Hepatocyte (in vitro differentiated cells): ENCODE measurements at places on chromosomes 3 and 15. TPM values are rescaled to one million over a fixed set of nuclear protein-coding genes. Genes with fewer than 3 reads are reported as not detected.

The TATDN2 gene
- total RNA-seq = 22.6 and 24.5 TPM in 2 replicates

GRCh38 chr15:69451951-69452691 is 497 bp upstream of the RPLP1 start:
- no peaks in the 10 kb centered on the region for H3K27me3 ChIP-seq
- no peaks in the 10 kb centered on the region for H3K36me3 ChIP-seq
- peak overlapping the region; percentile 86 for H3K27ac ChIP-seq
- peak; percentile 15 for DNase-seq

GRCh38 chr3:185778094-185778493 is 46.7 kb downstream of the IGF2BP2 start:
- H3K27me3 ChIP-seq = no peaks in the 10 kb centered on the region
- H3K36me3 ChIP-seq = no peaks in the 10 kb centered on the region
- H3K27ac ChIP-seq = no peak overlapping the region
- no peak for DNase-seq
- H3K4me1 ChIP-seq = peaks cover 36% of the 10 kb centered on the region
- no peak overlapping the region for H3K4me3 ChIP-seq

- no peaks in the 10 kb centered on the region for H3K4me1 ChIP-seq
- no peak overlapping the region for H3K4me3 ChIP-seq
- no peaks in the 10 kb centered on the region for H3K27me3 ChIP-seq
- no peaks in the 10 kb centered on the region for H3K36me3 ChIP-seq
- H3K27ac ChIP-seq = no peak overlapping the region
These were observed 219.7 kb upstream of the LRIG1 start for GRCh38 chr3:66720508-66720907.

DNA sequence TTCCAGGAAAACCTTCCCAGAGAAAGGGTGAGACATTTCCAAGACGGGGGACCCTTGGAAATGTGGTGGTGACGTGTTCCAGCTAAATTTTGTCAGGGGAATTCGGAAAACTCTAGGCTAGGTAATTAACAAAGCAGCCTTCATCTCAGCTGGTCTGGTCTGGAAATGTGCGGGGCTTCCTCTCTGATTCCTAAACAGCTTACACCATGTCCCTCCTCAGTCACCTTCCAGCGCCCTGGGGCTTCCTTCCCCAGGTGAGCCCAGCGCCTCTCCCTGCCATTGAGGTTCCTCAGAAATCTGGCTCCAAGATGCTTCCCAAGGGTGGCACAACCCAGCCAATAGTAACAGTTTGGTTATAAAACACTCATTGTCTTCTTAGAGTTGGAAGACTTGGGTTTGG is 571 bp downstream of the ACAD9 start:
- H3K27ac ChIP-seq = peak overlapping the region; percentile 91
- H3K4me1 ChIP-seq = peaks cover 18% of the 10 kb centered on the region
- H3K4me3 ChIP-seq = peak overlapping the region; percentile 76
- H3K36me3 ChIP-seq = no peaks in the 10 kb centered on the region
- DNase-seq = no peak
- no peaks in the 10 kb centered on the region for H3K27me3 ChIP-seq

GRCh38 chr3:139434764-139435307 is 41.5 kb downstream of the RBP2 start:
- DNase-seq = peak; percentile 56
- H3K36me3 ChIP-seq = no peaks in the 10 kb centered on the region
- H3K4me3 ChIP-seq = no peak overlapping the region
- no peaks in the 10 kb centered on the region for H3K27me3 ChIP-seq
- H3K27ac ChIP-seq = peak overlapping the region; percentile 66

The NANOGP8 gene
- total RNA-seq = not detected in 2 replicates

The CCDC54 gene
- not detected in 2 replicates for total RNA-seq

- H3K4me1 ChIP-seq = peaks cover 9% of the 10 kb centered on the region
- H3K27me3 ChIP-seq = no peaks in the 10 kb centered on the region
- peak; percentile 95 for DNase-seq
- peak within 1 kb of the TSS; percentile 100 for H3K4me3 ChIP-seq
These were observed at the start of gene TRPM7 for GRCh38 chr15:50686469-50687301. TRPM7 (minus strand) TSS chr15:50686797; CDS start chr15:50686533, 264 bp downstream.

The CPLX3 gene
- total RNA-seq = not detected in 2 replicates

GRCh38 chr15:44308415-44308814 is 19.9 kb downstream of the GOLM2 start:
- DNase-seq = no peak
- H3K27me3 ChIP-seq = no peaks in the 10 kb centered on the region
- H3K4me1 ChIP-seq = no peaks in the 10 kb centered on the region
- H3K27ac ChIP-seq = no peak overlapping the region

GRCh38 chr3:134354612-134355251 is 19.5 kb downstream of the AMOTL2 start:
- H3K4me3 ChIP-seq = no peak overlapping the region
- H3K27ac ChIP-seq = peak overlapping the region; percentile 18
- peaks cover 77% of the 10 kb centered on the region for H3K4me1 ChIP-seq
- no peak for DNase-seq
- H3K27me3 ChIP-seq = no peaks in the 10 kb centered on the region
- peaks cover 6% of the 10 kb centered on the region for H3K36me3 ChIP-seq

The TMCO5A gene
- not detected in 2 replicates for total RNA-seq

DNA sequence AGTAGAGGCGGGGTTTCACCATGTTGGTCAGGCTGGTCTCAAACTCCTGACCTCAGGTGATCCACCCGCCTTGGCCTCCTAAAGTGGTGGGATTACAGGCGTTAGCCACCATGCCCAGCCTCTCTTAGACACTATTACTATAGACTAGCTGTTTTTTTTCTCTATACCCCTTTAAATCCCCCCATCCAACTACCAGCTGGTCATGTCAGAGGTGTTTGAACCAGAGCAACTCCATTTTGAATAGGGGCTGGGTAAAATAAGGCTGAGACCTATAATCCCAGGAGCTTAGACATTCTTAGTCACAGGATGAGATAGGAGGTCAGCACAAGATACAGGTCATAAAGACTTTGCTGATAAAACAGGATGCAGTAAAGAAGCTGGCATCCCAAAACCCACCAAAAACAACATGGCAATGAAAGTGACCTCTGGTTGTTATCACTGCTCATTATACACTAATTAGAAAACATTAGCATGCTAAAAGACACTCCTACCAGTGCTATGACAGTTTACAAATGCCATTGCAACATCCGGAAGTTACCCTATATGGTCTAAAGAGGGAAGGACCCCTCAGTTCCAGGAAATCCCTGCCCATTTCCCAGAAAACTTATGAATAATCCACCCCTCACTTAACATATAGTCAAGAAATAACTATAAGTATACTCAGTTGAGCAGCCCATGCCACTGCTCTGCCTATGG is 57.8 kb upstream of the GPD1L start:
- H3K36me3 ChIP-seq = no peaks in the 10 kb centered on the region
- H3K27me3 ChIP-seq = no peaks in the 10 kb centered on the region
- no peak for DNase-seq
- peaks cover 15% of the 10 kb centered on the region for H3K4me1 ChIP-seq
- H3K27ac ChIP-seq = no peak overlapping the region

The C3orf85 gene
- total RNA-seq = 19.3 and 33.4 TPM in 2 replicates

- peak overlapping the region; percentile 93 for H3K27ac ChIP-seq
- H3K36me3 ChIP-seq = no peaks in the 10 kb centered on the region
- no peaks in the 10 kb centered on the region for H3K27me3 ChIP-seq
- H3K4me1 ChIP-seq = peaks cover 43% of the 10 kb centered on the region
These were observed 849 bp upstream of the PRKCD start for GRCh38 chr3:53160061-53160659.

- no peak overlapping the region for H3K27ac ChIP-seq
- no peak overlapping the region for H3K4me3 ChIP-seq
- no peak for DNase-seq
These were observed 63.5 kb upstream of the FSIP1 start for GRCh38 chr15:39846108-39846507.

The PLA2G4B gene
- total RNA-seq = 2.3 and 2.7 TPM in 2 replicates

The MRPL46 gene
- 29.0 and 33.3 TPM in 2 replicates for total RNA-seq

- H3K27me3 ChIP-seq = no peaks in the 10 kb centered on the region
- DNase-seq = no peak
- H3K4me1 ChIP-seq = peaks cover 12% of the 10 kb centered on the region
- no peak overlapping the region for H3K27ac ChIP-seq
These were observed 269.8 kb downstream of the FEZF2 start for GRCh38 chr3:62103531-62103930.

The PRSS50 gene
- 0.33 and 1.1 TPM in 2 replicates for total RNA-seq

DNA sequence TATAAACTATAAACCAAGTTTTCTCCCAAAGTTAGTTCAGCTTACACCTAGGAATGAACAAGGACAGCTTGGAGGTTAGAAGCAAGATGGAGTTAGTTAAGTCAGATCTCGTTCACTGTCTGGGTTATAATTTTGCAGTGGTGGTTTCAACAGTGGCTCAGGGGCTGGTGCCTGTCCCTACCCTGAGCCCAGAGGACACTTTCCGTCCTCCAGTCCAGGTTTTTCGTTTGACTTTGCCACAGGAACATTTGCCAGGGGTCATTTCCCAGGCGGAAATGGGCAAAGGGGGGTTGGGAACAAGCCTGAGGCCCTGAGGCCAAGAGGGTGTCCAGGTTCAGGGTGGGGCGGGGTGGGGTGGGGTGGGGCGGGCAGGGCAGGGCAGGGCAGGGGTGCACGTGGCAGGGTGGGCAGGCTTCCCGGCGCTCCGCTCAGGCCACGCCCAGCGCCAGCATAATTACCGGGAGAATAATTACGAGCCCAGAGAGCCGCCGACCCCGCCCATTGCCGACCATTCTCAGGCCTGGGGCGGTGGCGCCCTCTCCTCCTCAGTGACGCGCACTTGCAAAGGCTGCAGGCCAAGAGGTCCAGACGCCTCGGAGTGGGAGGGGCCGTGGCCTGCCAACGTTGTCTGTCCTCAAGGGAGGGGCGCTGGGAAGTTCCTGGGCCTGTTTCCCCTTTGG is 70.4 kb downstream of the KLF13 start:
- peak overlapping the region; percentile 69 for H3K27ac ChIP-seq
- H3K36me3 ChIP-seq = no peaks in the 10 kb centered on the region
- H3K27me3 ChIP-seq = peaks cover 6% of the 10 kb centered on the region
- H3K4me1 ChIP-seq = peaks cover 25% of the 10 kb centered on the region
- peak; percentile 91 for DNase-seq

GRCh38 chr3:65080432-65080831 is 392.6 kb upstream of the ADAMTS9 start:
- H3K4me1 ChIP-seq = no peaks in the 10 kb centered on the region
- H3K27ac ChIP-seq = no peak overlapping the region
- no peak overlapping the region for H3K4me3 ChIP-seq
- DNase-seq = peak; percentile 21
- H3K36me3 ChIP-seq = no peaks in the 10 kb centered on the region

The RTP3 gene
- total RNA-seq = 0.64 and 2.0 TPM in 2 replicates

- H3K4me3 ChIP-seq = no peak overlapping the region
- no peak overlapping the region for H3K27ac ChIP-seq
- peak; percentile 64 for DNase-seq
- H3K27me3 ChIP-seq = no peaks in the 10 kb centered on the region
- H3K4me1 ChIP-seq = no peaks in the 10 kb centered on the region
These were observed 31.8 kb upstream of the CRTC3 start for GRCh38 chr15:90497912-90498311.

The AMOTL2 gene
- 71.4 and 81.6 TPM in 2 replicates for total RNA-seq

The DZIP1L gene
- 7.5 and 15.7 TPM in 2 replicates for total RNA-seq

The IL20RB gene
- 0.48 and 0.50 TPM in 2 replicates for total RNA-seq

The TNFSF10 gene
- 21.3 and 21.9 TPM in 2 replicates for total RNA-seq

The NR2E3 gene
- 0.12 TPM in 1 of 2 replicates, not detected in the other for total RNA-seq

The OCA2 gene
- 22.6 and 25.1 TPM in 2 replicates for total RNA-seq

- no peaks in the 10 kb centered on the region for H3K36me3 ChIP-seq
- H3K27ac ChIP-seq = peak overlapping the region; percentile 72
- H3K4me3 ChIP-seq = no peak overlapping the region
- DNase-seq = peak; percentile 90
- H3K27me3 ChIP-seq = no peaks in the 10 kb centered on the region
These were observed 93.9 kb downstream of the PCCB start for GRCh38 chr3:136343873-136344555.

GRCh38 chr3:119973018-119973646 is 121.1 kb downstream of the GSK3B start:
- H3K27me3 ChIP-seq = no peaks in the 10 kb centered on the region
- H3K36me3 ChIP-seq = no peaks in the 10 kb centered on the region
- no peak overlapping the region for H3K4me3 ChIP-seq

The LRRC31 gene
- 6.1 and 6.5 TPM in 2 replicates for total RNA-seq

DNA sequence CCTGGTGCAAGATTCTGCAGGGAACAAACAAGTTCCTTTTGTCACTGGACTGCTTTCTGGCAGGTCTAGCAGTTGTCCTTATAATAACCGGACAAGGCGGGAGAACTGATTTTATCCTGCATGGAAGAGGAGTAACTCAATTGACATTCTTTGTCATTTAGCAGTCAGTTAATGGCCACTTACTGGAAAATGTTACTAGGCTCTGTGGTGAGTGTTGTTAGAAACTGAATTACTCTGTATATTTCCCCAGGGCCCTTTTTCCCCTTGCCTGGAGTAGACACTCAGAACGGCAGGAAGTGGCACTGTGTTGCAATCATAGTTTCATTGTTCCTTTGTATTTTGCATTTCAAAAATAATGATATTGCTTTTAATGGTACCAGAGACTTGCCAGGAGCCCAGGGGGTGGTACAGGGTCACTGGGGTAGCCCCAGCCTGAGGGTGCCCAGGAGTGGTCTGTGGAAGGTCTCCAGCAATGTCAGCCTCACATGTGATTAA is 318.6 kb upstream of the LRRFIP2 start:
- no peaks in the 10 kb centered on the region for H3K36me3 ChIP-seq
- peaks cover 11% of the 10 kb centered on the region for H3K4me1 ChIP-seq
- DNase-seq = no peak
- no peaks in the 10 kb centered on the region for H3K27me3 ChIP-seq
- H3K4me3 ChIP-seq = no peak overlapping the region

GRCh38 chr3:158642474-158643210 is 1.7 kb upstream of the GFM1 start:
- no peaks in the 10 kb centered on the region for H3K36me3 ChIP-seq
- no peak overlapping the region for H3K27ac ChIP-seq
- H3K4me3 ChIP-seq = no peak overlapping the region
- peaks cover 9% of the 10 kb centered on the region for H3K4me1 ChIP-seq
- no peak for DNase-seq

DNA sequence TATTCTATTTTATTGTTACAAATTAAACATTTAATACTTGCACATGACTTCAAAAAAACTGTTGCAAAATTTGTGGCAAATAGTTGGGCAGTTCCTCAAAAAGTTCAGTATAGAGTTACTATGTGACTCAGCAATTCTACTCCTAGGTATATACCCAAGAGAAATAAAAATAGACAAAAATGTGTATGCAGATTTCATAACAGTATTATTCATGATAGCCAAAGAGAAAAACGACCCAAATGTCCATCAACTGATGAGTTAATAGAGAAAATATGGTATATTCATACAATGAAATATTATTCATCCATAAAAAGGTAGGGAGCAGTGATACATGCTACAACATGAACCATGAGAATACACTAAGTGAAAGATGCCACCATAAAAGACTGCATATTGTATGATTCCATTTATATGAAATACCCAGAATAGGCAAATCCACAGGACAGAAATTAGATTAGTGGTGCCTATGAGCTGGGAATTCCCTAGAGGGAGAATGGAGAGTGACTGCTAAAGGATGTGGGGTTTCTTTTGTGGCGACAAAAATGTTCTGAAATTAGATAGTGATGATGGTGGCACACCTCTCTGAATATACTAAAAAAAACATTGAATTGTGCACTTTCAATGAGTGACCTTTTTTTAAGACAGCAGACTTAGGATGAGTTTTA is 31.6 kb upstream of the CLASP2 start:
- H3K36me3 ChIP-seq = no peaks in the 10 kb centered on the region
- H3K27ac ChIP-seq = no peak overlapping the region
- no peak overlapping the region for H3K4me3 ChIP-seq
- H3K4me1 ChIP-seq = no peaks in the 10 kb centered on the region

The LYZL4 gene
- not detected in 2 replicates for total RNA-seq
